ENCODE measurements at places on chromosomes 2 and 18.

DNA sequence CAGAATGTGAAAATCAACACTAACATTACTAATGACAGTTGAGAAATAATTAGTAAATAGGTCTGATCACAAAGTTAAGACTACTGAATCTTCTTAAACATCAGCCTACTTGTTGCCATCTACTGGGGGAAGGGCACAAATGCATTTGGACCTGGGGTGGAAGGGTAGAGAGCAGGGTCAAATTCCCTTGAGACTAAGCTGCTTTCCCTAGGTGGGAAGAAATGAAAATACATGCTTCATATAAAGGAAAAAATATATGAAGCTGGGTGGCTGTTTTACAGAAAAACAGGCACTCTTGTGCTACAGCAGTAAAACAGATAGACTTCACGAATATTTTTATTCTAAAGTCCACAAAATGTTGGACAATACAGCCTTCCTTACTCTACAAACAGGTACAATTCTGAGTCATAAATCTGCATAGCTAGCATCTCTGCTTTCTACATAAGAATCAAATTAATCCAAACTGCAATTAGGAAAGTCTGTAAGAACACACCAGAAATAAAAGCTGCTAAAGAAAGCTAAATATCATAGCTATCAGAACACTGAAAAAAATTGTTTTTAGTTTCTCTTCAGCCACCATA lies 10.9 kb downstream of the TRIP12 start:
- no peak for DNase-seq

DNA sequence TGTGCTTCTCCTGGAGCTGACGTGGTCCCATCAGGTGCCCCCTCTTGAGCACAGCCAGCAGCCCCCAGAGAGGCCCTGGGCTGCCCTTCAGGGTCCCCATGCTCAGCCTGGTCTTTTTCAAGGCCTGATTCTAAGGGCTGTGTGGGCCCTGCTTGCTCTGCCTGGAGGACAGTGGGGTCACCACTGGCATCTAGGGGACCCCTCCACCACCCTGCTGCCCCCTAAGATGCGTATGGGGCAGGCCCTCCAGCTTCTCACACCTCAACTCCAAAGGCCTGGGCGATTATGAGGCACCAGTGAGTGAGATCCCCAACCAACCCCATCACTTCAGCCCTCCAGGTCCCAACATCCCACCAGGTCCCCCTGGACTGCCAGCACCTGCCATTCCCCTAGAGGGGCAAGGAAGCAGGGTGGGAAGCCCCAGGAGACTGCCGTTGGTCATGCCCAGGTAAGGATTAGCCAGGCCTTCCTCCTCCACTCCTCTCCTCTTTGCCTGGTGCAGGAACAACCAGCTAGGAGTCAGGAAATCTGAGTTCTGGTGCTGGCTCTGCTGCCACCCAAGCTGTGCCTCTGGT lies 114.4 kb downstream of the SMAD7 start:
- DNase-seq, result no peak

DNA sequence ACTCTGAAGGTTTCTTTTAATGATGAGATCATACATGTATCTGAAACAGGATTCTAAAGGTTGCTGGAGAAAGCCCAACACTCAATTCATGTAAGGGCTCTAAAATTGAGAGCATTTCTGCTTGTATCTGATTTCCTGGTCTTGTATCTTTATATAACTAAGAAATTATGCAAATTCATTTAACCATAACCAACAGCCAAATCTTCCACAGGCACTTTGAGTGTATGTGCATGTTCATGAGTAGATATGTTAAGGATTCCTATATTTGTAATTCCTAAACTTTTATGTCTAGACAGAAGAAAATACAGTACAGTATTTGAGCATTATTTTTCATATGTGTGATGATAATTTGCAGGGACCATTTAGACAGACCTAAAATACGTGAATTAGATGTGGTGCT lies 20.4 kb upstream of the PELI1 start:
- DNase-seq, result no peak

GRCh38 chr2:173854840-173855239 lies 110.3 kb downstream of the SP3 start:
- no peak for DNase-seq
